ENCODE measurements at places on chromosomes 11 and 22. TPM values are rescaled to one million over a fixed set of nuclear protein-coding genes. Genes with fewer than 3 reads are reported as not detected.
A peak's percentile ranks its signal among the peaks of the same experiment; 100 is the strongest.

The CASP12 gene
- polyA plus RNA-seq: 0.31 TPM

The TNRC6B gene
- polyA plus RNA-seq: 133 TPM

The CD3E gene
- 0.84 TPM for polyA plus RNA-seq

The CBLIF gene
- polyA plus RNA-seq: not detected

The SPI1 gene
- 42.8 TPM for polyA plus RNA-seq

The SLC22A9 gene
- not detected for polyA plus RNA-seq

The MS4A12 gene
- not detected for polyA plus RNA-seq

DNA sequence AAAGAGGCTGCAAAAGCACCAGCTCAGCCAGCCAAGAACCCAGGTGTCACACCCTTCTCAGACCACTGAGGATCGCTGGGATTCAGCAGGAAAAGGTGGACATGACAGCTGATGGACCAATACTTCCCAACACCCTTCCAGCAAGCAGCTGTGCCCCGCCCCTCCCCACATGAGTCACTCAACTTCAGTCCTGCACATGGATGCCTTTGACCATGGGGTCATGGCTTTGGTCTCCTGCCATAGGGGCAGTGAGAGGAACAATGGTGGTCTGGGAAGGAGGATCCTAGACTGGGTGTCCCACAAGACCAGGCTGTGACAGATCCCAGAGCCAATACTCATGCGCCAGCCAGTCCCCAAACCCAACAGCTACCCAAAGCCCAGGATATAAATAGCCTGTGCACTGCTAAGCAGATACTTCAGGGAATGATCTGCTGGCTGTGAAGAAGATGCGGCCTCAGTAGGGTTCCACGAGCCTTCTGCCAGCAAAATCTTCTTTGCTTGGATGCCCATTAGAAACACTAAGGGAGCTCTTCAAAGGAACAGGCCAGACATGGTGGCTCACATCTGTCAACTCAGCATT, 5.5 kb upstream of the RGL4 start:
- no peak for DNase-seq

DNA sequence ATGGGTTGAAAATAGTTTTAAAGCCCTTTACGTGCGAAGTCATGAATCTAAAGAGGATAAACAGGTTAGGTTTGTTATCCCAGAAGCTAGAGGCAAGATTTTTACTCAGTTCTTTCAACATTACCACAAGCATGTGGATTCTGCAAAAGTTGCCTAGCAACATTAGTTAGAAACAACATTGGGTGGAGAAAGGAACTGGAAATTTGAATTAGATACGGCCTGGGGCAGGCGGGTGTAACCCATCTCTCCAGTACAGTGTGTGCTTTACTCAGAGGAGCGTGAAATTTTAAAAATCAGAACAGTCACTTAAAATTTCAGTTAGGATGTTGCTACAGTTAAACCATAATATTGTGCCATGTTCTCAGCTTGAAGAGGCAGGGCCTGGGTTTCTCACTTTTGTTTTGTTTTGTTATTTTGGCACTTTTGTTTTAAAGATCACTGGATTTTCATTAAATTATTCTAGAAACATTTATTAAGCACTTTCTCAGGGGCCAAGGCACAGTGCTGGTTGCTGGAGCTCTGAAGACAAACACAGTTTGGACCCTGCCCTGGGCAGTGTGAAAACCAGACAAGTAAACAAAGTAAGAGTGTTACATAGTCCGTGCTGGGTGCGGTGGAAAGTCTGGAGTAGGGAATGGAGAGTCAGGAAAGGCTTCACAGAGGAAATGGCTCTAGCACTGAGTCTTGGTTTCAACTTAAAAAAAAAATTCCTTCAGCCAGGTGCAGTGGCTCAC, 4.4 kb upstream of the WEE1 start:
- peak; percentile 71 for DNase-seq

DNA sequence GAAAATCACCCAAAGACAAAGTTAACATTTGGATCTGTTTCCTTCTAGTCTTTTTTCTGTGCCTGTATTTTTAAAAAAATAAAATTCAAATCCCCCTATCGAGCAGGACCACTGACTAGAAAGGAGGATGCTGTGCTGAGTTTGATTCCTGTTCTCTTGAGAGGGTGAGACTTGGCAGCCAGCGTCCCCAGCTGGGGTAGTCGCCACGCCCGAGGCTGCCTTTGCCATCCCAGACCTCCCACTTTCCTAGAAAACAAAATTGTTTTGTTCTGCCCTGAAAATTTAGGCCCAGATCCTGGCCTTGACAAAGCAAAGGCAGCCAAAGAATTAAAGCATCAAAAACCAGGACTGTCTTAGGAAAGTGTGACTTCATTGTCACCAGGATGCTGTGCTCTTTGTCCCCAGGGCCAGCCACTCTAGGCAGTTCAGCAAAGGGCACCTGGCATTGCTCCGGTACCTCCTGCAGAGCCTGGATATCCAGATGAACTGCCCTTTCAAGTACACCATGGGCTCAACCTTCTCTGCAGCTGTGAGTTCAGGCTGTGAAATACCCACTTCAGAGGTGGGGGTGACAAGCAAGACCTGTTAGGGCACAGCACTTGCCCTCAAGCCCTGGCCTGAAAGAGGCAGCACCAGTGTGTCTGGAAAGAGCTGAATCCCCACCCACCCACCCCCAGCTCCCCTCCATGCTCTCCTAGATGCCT, 44.6 kb downstream of the KCNQ1OT1 start:
- no peak for DNase-seq

- no peak for DNase-seq
Observed at GRCh38 chr11:79461144-79461543, 20.3 kb upstream of the TENM4 start.

GRCh38 chr11:104967534-104968354, 630 bp downstream of the CASP4 start:
- DNase-seq: no peak

GRCh38 chr22:37229805-37230672, 14.0 kb downstream of the RAC2 start:
- peak; percentile 76 for DNase-seq

GRCh38 chr11:131669401-131669780, 299.0 kb downstream of the NTM start:
- DNase-seq: no peak

DNA sequence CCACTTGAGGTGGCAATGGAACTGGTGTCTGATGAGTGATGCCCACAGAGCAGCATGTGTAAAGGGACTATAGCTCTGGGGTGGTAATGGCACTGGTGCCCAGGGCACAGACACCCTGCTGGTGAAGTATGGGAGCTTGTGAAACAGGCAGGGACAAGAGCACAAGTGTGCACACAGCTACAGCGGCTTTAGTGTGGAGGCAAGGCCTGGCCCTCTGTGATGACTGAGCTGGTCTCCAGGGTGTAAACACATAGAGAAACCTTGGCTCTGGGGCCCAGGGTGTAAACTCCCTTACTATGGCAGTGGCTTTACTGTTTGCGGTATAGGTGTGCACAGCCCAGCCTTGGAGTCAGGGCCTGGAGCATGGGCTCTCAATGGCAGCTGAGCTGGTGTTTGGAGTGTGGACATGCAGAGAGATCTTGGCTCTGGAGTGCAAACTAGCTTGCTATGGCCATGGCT, 46.3 kb downstream of the BIRC2 start:
- no peak for DNase-seq

DNA sequence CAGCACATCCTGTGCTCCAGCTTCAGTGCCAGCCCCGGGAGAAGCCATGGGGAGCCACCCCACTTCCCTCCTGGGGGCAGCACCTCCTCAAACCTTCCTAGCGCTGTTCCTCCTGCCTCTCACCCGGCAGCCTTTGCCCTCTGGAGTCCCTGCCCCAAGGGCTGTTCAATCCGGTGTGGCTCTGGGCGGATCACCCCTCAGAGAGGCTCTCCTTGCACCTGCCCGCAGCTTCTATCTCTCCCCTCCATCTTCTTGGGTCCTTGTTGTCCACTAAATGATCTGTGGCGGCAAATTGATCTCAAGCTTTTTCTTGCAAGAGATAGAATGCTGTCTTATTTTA, 18.1 kb upstream of the CDKN1C start:
- no peak for DNase-seq

DNA sequence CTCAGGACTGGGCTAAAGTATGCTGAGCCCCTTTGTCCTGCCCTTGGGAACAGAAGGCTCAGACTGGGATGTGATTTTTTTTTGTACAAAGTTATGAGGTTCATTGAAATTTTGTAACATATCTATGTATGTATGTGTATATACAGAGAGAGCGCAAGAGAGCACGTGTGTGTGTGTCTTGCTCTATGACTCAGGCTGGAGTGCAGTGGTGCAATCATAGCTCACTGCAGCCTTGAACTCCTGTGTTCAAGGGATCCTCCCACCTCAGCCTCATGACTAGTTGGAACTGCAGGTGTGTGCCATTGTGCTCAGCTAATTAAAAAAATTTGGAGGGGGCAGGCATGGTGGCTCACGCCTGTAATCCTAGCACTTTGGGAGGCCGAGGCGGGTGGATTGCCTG, 5.7 kb downstream of the TMEM25 start:
- DNase-seq: no peak

DNA sequence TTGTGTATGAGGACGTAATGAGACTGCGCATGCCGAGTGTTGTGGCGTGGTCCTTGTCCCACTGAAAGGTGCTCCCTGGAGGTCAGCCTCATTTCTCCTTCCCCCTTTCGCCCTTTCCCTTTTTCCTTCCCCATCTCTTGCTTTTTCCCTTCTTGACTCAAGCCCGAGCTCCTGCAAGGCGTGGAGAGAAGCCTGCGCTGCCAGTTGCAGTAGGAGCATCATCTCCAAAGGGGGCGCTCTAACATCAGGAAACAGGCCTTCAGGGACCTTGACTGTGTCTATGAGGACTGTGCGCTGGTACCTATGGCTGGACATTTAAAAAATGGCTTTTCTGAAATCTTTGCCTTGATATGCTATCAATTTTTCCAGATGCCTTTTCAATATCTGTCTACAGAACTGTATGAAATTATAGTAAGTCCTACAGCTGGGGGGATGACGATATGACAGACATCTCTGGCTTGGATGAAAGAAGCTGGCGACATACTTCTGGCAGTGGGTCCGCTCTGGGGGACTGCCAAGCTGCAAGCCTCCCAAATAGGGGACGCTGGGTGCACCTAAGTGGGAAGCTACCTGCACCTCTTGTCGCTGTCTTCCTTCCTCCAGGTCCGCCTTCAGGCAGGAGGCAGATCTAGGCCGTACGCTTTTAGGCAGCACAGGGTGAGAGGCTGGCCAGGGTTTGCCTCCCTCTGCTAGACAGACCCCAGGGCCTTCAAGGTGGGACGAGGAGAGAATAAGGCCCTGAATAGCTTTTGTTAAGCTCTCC, 96.5 kb downstream of the NXPE2 start:
- DNase-seq: no peak

GRCh38 chr11:47998733-47999359, 18.5 kb downstream of the PTPRJ start:
- DNase-seq: no peak

- peak; percentile 85 for DNase-seq
Observed at GRCh38 chr22:39528681-39529486, 3.7 kb downstream of the RPS19BP1 start.

- DNase-seq: no peak
Observed at GRCh38 chr22:49699476-49699875, 128.2 kb downstream of the BRD1 start.

DNA sequence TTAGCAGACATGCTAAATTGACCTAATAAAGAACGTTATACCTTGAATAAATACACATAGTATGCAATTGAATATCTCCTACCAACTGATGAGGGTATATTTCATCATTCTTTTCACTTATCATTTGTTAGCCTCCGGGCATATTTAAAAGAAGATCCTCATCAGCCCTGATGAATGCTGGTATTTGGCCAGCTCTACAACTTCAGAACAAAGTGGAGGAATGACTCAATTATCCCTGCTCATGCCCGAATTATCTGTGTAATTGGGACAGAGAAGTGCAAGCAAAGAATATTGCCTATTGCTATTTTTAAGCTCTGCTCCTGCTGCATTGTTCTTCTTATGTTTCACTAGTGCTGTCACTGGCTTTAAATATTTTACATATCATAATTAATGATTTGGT, 622.1 kb downstream of the METTL15 start:
- DNase-seq: no peak

DNA sequence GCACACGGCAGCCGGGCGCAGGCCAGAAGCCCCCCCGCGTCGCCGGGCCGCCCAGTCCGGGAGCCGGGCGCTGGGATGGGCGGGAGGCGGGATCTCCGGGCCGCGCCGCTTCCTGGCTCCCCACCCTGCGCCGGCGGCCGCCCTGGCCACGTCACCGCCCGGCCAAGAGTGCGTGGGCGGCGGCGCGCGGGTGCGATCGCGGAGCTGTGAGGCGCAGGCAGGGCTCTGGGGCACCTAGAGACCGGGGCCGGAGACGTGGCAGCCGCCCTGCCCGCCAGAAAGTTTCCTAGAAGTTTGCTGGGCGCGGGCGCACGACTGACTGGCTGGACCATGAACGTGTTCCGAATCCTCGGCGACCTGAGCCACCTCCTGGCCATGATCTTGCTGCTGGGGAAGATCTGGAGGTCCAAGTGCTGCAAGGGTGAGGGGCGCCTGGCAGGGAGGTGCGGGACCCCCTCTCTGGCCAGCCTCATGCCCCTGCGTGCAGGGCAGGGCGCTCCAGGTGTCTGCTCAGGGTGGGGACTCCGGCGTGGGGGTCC, at the start of gene KDELR3:
KDELR3 (plus strand) TSS at position 193 of the 539 bp plus-strand sequence; CDS start at position 331, 138 bp downstream.
- peak; percentile 23 for DNase-seq
